AG08395 (cell line): ENCODE measurements at places on chromosomes 6 and 20.

- no peak for DNase-seq
These were observed 165.4 kb upstream of the GMDS start for GRCh38 chr6:2410656-2411380.

- peak; percentile 96 for DNase-seq
These were observed 24.9 kb upstream of the IER3 start for GRCh38 chr6:30769088-30769852.

GRCh38 chr20:32229251-32229747, 21.6 kb downstream of the POFUT1 start:
- DNase-seq, result no peak

- DNase-seq, result no peak
These were observed 107.1 kb downstream of the AHI1 start for GRCh38 chr6:135390458-135390857.
